ENCODE measurements at places on chromosomes 11 and 22.

GRCh38 chr11:83871054-83871453, 584.9 kb upstream of the CCDC90B start:
- DNase-seq = no peak

- no peak for DNase-seq
These were observed 18.3 kb upstream of the KCNJ11 start for GRCh38 chr11:17406818-17407149.

GRCh38 chr11:24685821-24686220, 189.0 kb downstream of the LUZP2 start:
- DNase-seq = no peak

DNA sequence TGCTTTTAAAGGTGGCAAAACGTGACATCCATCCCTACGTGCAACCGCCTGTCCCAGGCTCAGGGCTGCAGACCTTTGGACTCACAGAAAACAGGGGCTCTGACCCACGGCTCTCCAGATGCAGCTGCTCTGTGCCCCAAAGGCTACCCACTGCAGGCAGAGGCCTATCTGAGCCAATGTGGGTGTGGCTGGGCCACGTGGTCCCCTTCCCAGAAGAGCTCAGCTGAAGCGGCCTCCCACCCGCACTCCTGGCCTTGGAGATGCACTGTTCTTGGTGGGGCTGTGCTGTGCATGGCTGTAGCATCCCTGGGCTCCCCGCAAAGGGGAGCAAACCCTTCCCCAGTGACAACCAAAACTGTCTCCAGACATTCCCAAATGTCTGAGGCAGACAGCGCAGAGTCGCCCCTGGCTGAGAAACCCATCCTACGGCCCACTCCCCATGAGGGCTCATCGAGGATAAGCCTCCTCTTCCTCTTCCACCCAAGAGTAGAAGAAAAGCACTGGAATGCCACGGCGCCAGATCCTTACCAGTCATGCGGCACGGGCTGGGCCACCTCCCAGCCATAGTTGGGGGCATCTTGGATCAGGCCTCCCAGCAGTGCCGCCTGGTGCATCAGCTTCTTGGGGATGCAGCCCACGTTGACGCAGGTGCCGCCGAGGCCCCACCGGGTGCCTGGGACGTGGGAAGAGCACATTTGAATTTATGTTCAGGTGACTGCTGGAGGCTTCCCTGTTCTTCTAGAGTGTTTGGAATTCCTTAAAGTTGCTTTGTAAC, 23.1 kb upstream of the COMT start:
- DNase-seq = no peak

DNA sequence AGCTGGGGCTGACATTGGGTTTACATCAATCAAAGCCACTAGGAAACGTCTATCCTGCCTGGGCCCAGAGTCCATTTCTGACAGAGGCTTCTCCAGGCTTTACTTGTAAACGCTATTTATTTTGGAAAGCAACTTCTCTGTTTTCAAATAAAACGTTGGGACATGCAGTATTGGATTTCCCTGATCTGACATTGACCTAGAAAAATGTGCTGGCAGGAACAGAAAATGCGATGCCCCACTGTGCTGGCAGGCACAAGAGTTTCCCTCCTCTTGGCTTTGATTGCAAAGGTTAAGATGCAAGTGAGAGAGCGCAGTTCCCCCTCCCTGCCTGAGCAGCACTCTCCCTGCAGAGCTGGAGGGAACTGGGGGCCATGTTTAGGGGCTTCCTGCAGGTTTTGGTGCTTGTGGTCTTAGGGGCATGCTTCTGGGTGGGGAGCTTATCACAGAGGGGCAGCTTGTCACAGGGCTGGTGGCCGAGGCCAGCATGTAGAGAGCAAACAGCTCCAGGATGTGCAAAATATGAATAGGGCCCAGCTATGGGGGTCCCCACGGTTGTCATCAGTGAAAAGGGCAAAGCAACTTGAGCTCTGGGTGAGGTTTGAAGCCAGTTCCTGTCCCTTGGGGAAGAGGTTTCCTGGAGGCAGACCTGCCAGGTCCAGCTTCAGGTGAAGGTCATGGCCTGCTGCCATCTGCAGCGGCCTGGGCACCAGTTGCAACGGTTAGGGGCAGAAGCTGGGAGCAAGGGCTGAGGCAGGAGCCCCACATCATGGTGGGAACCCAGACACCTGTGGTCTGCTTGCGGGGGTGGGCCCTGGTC, 42.3 kb upstream of the DKK3 start:
- no peak for DNase-seq

GRCh38 chr11:65576232-65576866, 496 bp downstream of the EHBP1L1 start:
- DNase-seq = no peak

- no peak for DNase-seq
These were observed 14.9 kb upstream of the TSKU start for GRCh38 chr11:76768088-76768908.

DNA sequence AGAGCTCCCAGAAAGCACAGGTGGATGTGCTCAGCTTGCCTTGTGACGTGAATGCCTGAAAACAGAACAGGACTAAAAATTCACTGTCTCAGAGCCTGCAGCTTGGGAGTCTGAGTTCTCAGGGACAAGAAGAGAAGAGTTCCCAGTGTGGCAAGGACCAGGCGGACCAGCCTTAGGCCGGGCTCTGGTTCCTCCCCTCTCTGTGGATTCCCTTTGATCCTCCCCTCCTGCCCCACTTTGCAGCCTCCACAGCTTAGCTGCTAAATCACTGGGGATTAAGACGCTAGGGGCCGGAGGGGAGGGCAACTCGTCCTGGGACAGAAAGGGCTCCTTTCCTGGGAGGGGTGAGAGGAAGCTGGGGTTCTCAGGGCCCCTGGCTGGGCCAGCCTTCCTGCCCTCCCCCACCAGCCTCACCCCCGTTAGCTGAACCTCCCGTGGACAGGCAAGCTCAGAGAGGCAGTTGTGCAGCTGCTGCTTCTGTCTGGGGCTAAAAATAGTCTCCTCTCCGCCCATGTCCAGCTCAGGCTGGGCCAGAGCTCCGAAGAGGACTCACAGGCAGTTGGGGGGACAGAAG, 29.9 kb upstream of the JAM3 start:
- DNase-seq = no peak

GRCh38 chr11:68855205-68855981, 13.7 kb upstream of the CPT1A start:
- DNase-seq = no peak

GRCh38 chr11:44368886-44369285, 58.9 kb upstream of the ALX4 start:
- no peak for DNase-seq

GRCh38 chr11:46520971-46521745, 72.7 kb downstream of the AMBRA1 start:
- no peak for DNase-seq

DNA sequence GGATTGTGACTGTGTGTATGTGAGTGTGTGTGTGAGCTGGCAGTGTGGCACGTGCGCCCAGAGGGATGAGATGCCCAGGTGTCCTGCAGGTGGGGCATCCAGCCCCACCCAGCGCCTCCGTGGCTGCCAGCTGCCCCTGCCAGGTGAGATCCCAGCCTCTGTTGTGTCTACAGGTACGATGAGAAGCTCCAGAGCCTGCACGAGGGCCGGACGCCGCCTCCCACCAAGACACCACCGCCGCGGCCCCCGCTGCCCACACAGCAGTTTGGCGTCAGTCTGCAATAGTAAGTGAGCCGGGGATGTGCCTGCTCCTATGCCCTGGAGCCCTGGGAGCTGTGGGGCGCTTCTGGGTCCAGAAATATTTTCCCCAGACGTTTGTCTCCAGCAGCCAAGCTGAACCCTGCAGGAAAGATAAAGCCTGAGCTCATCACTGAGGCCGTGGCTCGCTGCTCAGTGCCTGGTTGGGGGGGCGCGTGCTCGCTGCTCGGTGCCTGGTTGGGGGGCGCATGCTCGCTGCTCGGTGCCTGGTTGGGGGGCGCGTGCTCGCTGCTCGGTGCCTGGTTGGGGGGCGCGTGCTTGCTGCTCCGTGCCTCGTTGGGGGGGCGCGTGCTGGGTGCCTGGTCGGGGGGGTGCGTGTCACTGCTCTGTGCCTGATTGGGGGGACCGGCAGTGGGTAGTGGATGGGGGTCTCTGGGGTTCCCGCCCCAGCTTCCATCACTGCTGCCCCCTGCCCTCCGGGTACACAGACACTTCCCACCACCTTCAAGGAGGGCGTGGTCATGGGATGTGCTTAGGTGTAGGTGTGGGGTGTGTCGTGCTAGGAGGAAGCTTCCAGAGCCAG, 73.2 kb downstream of the ARHGAP8 start:
- DNase-seq = no peak

GRCh38 chr11:104946907-104947306, 21.5 kb downstream of the CASP4 start:
- DNase-seq = no peak

DNA sequence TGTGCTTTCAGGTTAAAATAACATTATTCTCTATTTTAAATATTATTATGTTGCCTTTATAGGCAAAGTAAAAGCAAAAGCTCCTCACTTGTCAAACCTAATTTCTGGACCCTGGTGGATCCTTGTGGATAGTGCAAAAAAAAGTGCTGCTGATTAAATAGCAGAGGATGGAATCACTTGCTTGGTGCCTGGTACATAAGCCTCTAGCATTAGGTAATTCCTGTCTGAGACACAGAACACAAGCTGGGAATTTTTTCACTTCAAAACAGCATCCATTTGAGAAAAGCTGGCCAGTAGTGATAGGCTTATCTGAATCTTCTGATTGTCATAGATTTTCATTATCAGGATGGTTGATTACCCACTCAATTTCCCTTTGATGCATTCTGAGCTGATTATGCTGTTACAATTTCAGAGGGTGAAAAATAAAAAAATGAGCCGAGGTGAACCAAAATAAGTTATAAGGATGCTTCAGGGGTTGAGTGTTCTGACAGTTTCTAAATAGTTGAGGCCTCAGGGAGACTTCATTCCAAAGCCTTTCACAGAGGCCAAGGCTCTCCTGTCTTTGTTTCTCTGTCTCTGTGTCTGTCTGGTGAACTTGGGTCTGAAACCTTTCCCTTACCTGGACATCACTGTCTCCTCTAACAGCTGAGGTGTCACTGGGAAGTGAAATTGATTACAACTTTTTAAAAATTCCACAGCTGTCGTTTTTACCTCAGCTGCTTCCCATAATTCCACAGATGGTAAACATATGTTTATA, 242.9 kb downstream of the NELL1 start:
- no peak for DNase-seq

- DNase-seq = no peak
These were observed 8.0 kb downstream of the TUBGCP6 start for GRCh38 chr22:50236731-50237409.

DNA sequence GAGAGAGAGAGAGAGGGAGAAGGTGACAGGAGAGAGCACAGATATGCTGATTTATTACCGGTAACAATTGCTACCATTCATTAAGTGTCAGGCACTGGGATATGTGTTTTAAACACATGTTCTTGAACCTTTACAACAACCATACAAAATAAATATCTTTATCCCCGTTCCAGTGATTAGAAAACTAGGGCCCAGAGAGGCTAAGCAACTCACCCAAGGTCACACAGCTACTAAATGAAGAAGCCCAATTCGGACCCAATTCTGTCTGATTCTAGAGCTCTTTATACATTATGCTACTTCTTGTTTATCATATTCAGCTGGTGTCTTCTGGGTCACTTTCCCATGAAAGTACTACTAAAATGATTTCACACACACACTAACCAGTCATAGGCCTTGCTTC, 154.0 kb upstream of the RAG2 start:
- DNase-seq = no peak

- no peak for DNase-seq
These were observed 251.2 kb downstream of the TENM4 start for GRCh38 chr11:79189601-79190000.

GRCh38 chr11:30595934-30596333, 9.8 kb upstream of the MPPED2 start:
- DNase-seq = no peak

DNA sequence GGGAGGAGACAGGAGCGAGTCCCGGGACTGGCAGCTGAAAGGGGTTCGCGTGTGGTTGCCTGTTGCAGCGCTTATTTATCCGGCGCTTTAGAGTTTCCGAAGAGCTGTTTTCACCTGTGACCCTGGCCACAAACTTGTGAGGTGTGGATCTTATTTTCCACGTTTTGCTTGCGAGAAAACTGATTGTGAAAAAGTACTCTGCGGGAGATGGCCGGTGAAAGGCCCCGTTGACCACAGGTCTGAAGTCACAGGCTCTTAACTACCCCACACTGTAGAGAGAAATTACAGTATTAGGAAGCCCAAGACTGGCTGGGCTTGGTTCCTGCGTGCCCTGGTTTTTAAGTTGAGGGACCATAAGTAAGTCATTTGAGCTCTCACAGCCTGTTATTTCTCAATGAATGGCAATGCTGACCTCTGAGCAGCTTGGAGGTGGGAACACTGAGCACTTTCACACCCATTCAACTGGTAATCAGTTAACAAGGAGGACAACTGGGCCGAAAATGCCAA, 379 bp upstream of the RAB38 start:
- no peak for DNase-seq

- DNase-seq = no peak
These were observed 34.4 kb downstream of the PRCP start for GRCh38 chr11:82865841-82866240.

DNA sequence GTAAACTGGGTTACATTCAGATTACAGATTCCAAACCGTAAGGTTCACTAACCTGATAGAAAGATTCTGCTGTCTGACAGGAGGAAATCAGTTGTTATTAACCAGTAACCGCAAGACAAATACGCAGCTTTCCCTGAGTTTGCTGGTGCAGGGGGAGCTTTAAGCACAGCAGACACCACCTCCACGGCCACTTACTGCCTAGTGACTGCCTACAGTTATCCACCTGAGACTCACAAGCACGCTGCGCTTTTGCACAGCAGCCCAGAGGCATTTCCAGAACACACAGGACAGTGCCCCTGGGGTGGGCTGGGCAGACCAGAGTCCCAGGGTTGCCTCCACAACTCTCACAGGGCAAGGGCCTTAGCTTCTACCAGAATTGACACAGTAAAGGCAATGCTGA, 90.9 kb downstream of the CTTN start:
- no peak for DNase-seq

GRCh38 chr22:30238661-30239487, 7.7 kb downstream of the LIF start:
- DNase-seq = no peak

GRCh38 chr11:98423933-98424332, 596.8 kb upstream of the CNTN5 start:
- DNase-seq = no peak

GRCh38 chr11:33885338-33886005, 6.4 kb downstream of the LMO2 start:
- no peak for DNase-seq

DNA sequence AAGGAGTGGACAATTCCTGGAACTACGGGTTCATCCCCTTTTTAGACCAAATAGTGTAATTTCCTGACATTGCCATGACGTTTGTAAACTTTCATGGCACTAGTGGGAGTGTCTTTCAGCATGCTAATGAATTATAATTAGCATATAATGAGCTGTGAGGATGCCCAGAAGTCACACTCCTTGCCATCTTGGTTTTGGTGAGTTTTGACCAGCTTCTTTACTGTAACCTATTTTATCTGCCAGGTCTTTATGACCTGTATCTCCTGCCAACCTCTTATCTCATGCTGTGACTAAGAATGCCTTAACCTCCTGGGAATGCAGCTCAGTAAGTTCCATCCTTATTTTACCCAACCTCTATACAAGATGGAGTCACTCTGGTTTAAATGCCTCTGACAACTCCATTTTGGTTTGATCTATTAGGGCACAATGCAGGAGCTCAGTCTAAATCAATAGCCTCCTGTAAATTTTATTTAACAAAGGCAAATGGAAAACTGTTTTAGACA, 20.7 kb downstream of the OR10A6 start:
- DNase-seq = no peak

GRCh38 chr11:86955361-86956120, at the start of gene FZD4:
TSS of gene FZD4 (minus strand) at chr11:86955395. CDS start at chr11:86955085, 310 bp downstream.
- DNase-seq = peak; percentile 82

Measured in NCI-H1048 (cell line).